Nephron progenitor cell (in vitro differentiated cells): ENCODE measurements at places on chromosomes 2 and 18.

DNA sequence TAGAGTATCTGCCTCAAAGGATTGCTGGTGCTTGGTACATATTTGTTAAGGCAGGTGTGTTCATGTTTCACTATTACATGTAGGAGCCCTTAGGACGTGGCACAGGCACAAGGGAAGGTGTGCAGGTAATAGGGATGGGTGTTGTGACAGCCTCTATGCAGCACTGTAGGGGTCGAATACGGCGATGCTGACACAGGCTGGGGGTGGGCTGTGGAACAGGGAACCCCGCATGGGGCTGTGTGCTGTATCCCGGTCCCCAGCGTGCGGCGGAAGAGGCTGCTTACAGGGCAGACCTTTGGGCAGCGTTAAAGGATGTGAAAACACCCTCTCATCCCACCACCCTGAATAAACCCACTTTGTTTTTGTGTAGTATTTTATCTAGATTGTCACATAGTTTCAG is 21.5 kb downstream of the B3GNT2 start:
- H3K4me1 ChIP-seq: peaks cover 36% of the 10 kb centered on the region
- H3K4me3 ChIP-seq: no peak overlapping the region
- DNase-seq: no peak
- H3K27me3 ChIP-seq: no peaks in the 10 kb centered on the region

DNA sequence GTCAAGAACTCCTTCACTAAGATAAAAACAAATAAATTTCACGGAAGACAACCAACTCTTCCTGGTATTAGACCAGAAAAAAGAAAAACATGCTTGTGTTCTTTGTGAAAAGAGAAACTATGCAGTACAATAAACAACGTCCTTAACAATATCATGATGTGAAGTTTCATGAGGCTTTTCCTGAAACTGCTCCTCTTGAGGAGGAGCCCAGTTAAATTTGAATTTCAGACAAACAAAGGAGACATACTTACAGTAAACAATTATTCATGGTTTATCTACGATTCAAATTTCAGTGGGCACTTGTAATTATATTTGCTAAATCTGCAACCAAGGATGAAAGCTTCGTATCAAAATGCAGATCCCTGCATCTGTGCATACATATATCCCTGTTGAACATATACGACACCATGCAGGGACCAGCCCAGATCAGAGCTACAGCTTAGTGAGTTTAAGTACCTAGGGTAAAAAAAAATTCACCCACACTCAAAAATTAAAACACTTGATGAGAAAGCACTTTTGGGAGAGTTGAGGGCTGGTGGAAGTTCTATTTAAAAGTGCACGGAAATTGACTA is 24.8 kb upstream of the SLC9A2 start:
- H3K27me3 ChIP-seq: no peaks in the 10 kb centered on the region
- peaks cover 4% of the 10 kb centered on the region for H3K4me1 ChIP-seq
- H3K27ac ChIP-seq: no peak overlapping the region

GRCh38 chr18:39724652-39725051 is 2159.1 kb upstream of the CELF4 start:
- no peak for DNase-seq
- H3K27ac ChIP-seq: no peak overlapping the region
- peaks cover 4% of the 10 kb centered on the region for H3K36me3 ChIP-seq

DNA sequence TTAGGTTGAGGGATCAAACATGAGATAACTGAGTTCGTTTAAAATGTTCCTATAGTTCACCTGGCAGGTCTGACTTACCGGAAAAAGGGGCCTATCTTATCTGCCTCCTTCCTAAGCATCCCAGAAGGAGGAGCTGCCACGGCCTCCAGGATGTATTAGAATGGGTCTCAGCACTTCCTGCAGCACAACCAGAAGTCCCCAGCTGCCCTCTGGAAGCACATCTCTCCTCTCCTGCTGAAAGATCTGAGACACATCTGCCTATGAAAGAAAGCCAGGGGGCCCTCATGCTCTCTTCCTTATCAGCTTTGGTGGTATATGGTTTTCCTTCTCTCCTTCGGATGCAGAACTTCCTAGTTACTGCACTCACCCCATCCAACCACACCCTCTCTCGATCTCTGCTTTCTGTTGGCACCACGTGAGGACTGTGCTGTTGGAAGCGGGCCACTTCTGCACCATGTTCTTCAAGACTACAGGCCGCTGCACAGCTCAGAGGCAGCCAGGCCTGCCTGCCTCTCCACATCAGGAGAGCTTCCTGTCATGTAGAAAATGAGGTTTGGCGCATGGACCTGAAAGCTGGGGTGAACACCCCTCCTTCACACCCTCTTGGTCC is 6.5 kb downstream of the IGFBP5 start:
- peaks cover 73% of the 10 kb centered on the region for H3K4me1 ChIP-seq
- peaks cover 46% of the 10 kb centered on the region for H3K36me3 ChIP-seq
- H3K27ac ChIP-seq: peak overlapping the region; percentile 87
- no peak overlapping the region for H3K4me3 ChIP-seq
- H3K27me3 ChIP-seq: peaks cover 2% of the 10 kb centered on the region

DNA sequence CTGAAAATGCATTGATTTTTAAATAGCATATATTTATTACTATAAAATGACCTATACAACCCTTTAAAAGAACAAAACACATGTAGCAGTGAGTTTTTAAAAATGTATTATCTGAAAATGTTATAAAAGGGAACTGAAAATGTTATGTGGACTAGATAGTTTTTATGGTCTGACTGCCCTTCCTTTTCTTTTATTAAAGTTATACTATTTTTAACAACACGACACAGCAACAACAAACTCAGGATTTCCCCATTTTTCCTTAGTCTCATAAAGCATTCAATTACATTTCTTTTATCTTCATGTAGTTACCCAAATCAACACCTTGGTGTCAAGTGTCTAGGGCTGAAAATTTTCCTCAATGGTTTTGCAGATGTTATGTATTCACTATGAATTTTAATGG is 132.8 kb upstream of the TMEFF2 start:
- H3K27me3 ChIP-seq: peaks cover 15% of the 10 kb centered on the region
- H3K36me3 ChIP-seq: no peaks in the 10 kb centered on the region
- no peak for DNase-seq
- no peaks in the 10 kb centered on the region for H3K4me1 ChIP-seq

GRCh38 chr2:237437566-237437965 is 23.6 kb upstream of the COL6A3 start:
- peaks cover 4% of the 10 kb centered on the region for H3K36me3 ChIP-seq
- no peaks in the 10 kb centered on the region for H3K27me3 ChIP-seq
- no peak overlapping the region for H3K4me3 ChIP-seq
- DNase-seq: no peak

DNA sequence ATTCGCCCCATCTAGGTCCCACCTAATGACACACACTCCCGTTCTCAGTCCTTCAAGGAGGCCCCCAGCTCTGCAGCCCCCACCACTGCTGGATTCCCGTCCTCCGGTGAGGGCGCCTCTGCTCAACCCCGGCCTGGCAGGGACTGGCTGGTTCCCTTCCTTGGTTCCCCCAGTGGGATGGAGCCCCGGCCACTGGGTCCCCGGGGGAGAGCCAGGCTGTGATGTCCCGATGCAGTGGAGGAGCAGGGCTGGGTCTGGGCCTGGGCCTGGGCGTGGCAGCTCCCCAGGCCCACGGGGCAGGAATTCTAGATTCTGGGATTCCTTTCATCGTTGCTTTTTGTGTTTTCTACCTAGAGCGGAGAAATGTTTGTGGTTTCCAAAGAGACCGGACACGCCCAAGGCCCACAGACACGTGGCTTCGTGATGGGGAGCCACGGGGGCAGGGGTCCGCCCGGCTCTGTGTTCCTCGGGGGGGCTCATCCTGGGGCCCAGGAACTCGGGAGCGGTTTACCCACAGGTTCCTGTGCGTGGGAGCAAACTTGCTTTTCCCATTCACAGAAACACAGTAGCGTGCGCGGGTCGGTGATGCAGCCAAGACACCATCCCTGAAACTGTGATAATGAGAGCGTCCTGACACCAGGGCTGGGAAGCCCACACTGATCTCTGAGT is 67.0 kb downstream of the SLC66A2 start:
- peaks cover 11% of the 10 kb centered on the region for H3K36me3 ChIP-seq
- H3K27me3 ChIP-seq: peaks cover 4% of the 10 kb centered on the region
- H3K27ac ChIP-seq: no peak overlapping the region
- no peaks in the 10 kb centered on the region for H3K4me1 ChIP-seq
- H3K4me3 ChIP-seq: no peak overlapping the region
- no peak for DNase-seq

GRCh38 chr18:33745871-33746545 is 168.0 kb downstream of the ASXL3 start:
- no peak overlapping the region for H3K27ac ChIP-seq
- H3K4me1 ChIP-seq: peaks cover 6% of the 10 kb centered on the region
- H3K27me3 ChIP-seq: no peaks in the 10 kb centered on the region

DNA sequence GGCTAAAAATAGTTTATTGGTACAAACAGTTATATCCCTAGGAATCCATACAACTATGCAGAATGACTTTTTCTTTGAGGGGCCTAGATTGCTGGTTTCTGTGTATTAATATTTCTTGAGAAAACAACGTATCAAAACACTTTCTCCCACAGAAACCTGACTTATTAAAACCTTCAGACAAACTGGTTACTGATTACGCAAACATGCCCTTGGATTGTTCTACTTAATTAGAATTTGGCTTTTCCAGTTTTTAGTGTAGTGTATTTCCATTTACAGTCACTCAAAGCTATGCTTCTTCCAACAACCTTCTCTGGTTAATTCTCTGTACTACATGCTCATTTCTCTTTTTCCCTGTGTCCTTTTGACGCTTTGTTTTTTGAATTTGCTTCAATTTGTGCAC is 20.0 kb downstream of the VAPA start:
- peaks cover 45% of the 10 kb centered on the region for H3K36me3 ChIP-seq
- H3K4me1 ChIP-seq: no peaks in the 10 kb centered on the region
- DNase-seq: no peak
- H3K4me3 ChIP-seq: no peak overlapping the region

DNA sequence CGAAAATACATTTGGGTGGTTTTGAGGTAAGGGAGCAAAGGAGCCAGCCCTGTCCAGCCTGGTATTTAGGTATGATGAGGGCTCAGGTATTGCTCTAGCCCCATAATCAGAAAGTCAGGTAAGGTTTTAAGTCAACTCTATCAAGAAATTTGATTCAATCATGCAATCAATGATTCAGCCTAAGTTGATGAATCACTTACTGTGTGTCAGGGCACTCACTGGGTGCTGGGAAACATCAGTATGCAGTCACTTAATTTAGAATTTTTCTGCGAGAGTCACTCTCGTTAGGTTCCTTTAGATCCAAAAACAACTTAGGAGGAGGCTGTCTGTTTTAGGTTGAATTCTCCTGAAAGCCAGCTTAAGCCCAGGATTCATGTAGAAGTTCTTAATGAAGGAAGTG is 17.7 kb upstream of the SERPINB2 start:
- no peaks in the 10 kb centered on the region for H3K27me3 ChIP-seq
- no peak overlapping the region for H3K4me3 ChIP-seq
- H3K36me3 ChIP-seq: no peaks in the 10 kb centered on the region
- no peak overlapping the region for H3K27ac ChIP-seq
- H3K4me1 ChIP-seq: peaks cover 9% of the 10 kb centered on the region

GRCh38 chr18:8779251-8779650 is 73.9 kb downstream of the MTCL1 start:
- no peak for DNase-seq
- H3K4me1 ChIP-seq: peaks cover 72% of the 10 kb centered on the region
- H3K27me3 ChIP-seq: peaks cover 3% of the 10 kb centered on the region
- peaks cover 10% of the 10 kb centered on the region for H3K36me3 ChIP-seq

GRCh38 chr18:22411446-22411845 is 6.3 kb downstream of the CTAGE1 start:
- peaks cover 5% of the 10 kb centered on the region for H3K36me3 ChIP-seq
- peaks cover 4% of the 10 kb centered on the region for H3K4me1 ChIP-seq
- peaks cover 21% of the 10 kb centered on the region for H3K27me3 ChIP-seq
- H3K27ac ChIP-seq: no peak overlapping the region

- peaks cover 1% of the 10 kb centered on the region for H3K4me1 ChIP-seq
- no peaks in the 10 kb centered on the region for H3K27me3 ChIP-seq
- no peak overlapping the region for H3K4me3 ChIP-seq
- no peaks in the 10 kb centered on the region for H3K36me3 ChIP-seq
Measured at GRCh38 chr2:165757906-165758675, 36.0 kb downstream of the GALNT3 start.

DNA sequence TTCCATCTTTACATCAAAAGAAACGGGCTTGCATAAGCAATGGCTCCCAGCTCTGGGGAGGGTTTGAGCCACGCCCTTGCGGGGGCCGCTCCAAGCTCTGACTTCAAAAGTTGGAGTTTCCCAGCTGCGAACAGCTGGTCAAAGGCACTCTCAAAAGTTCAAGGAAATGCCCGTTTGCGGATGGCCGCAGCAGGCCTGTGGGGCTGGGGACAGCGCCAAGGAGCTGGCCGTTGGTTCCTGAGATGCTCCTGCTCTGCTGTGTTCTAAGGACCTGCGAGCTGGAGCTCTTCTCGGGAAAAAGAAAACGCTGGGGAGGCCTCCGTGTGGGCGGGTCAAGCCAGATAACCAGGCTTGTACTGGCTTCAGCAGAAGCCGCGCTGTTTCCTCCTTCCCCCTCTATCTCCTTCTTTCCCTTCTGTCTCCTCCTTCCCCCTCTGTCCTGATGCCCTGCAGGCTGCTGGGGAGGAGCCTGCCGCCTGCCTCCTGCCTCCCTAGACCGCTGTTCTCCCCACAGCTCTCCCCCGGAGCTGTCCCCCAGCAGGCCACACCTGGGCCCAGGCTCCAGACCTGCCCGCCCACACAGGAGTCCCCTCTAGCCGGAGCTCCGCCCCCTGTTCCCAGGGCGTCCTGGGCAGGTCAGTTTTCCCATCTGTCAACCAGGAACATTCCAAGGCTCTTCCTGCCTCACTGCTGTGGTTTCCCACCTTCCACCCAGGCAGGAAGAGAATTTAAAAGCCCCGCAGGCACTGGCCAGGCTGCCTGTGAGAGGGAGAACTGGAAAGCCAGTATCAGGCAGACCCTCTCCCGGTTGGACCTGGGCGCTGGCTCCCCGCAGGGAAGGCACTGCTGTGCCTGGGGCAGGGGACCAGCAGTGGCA is 14.1 kb downstream of the KLF11 start:
- H3K4me1 ChIP-seq: peaks cover 66% of the 10 kb centered on the region
- peak; percentile 69 for DNase-seq
- H3K27ac ChIP-seq: no peak overlapping the region
- H3K27me3 ChIP-seq: no peaks in the 10 kb centered on the region
- peaks cover 31% of the 10 kb centered on the region for H3K36me3 ChIP-seq

DNA sequence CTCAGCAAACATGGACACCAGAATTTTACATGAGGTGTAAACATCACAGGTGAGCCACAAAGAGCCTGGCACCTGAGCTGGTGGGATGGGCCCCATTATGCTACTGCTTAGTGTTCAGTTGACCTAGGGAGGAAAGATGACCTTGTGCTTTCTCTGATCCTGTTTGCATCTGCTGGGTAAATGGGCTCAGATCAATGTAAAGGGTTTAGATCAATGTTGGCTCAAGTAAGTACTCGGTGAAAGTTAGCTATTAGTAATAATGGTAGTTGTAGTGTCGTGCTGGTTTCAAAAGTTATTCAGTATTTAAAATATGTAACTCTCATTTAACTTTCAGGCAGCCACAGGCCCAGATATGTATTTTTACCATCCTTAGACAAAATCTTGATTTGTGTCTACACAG is 19.8 kb downstream of the ABHD3 start:
- no peak for DNase-seq
- no peak overlapping the region for H3K4me3 ChIP-seq
- no peaks in the 10 kb centered on the region for H3K27me3 ChIP-seq
- peaks cover 29% of the 10 kb centered on the region for H3K36me3 ChIP-seq
- peaks cover 10% of the 10 kb centered on the region for H3K4me1 ChIP-seq
